Ammon's horn (tissue), 1 donor: ENCODE measurements at places on chromosomes 4 and X.

- no peak for DNase-seq
Measured at GRCh38 chr4:110867981-110868720, 245.3 kb upstream of the PITX2 start.

DNA sequence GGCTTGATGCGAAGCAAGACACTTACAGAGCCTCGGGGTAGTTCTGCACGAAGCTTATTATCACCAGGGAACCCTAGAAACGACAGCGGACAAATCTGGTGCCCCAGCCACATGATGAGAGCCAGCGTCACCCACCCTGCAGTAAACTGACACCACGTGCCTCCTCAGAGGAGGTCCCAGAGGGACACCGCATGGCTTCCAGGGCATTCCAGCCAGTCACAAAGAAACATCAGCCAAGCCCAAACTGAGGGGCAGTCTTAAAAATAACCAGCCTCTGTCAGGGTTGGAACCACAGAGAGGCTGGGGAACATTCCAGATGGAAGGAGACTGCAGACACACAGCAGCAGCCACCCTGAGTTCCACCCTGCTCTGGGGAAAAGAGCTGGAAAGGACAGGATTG, 36.6 kb upstream of the HGFAC start:
- DNase-seq, result no peak

DNA sequence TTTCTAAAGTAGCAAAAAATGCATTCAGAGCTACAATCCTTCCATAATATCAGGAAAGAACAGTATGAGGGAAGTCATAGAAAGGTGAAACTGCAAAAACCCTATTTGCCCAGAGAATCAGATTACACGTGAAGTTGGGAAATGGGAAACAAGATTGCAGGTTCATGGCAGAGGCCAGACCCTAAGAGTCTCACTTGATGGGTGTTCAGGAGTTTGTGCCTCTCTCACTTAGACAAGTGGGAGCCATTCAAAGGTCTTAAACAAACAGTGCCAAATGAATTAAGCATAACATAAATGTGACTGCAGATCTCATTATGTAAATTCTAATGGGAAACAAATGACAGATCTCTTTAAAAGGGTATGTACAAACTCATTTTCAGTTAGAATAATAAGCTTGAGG, 91.6 kb downstream of the ARAP2 start:
- no peak for DNase-seq

GRCh38 chrX:7941390-7942042, 14.3 kb upstream of the PNPLA4 start:
- DNase-seq, result peak; percentile 13

DNA sequence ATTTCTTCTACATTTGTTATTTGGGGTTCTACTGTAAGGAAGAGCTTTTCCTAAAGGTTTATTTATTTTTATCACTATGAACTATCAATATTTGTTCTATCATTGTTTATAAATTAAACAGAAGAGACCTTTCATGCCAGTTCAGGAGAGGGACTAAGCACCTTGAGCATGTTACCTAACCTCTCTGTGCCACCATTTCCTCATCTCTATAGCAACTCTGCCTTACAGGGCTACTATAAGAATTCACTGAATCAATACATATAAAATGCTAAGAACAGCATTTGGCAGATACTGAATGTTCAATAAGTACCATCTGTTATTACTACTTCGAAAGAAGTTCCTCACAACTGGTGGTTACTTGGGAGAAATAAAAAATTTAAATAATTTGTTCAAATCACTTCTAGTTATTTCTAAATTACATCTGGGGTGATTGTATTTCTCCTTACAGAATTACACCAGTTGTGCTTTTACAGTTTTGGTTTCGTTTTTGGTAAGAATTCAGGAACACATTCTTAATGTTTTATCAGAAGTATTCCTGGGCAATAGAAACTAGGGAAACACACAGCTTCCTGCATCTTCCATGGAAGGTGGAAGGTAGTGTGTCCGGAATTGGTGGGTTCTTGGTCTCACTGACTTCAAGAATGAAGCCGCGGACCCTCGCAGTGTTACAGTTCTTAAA, 32.9 kb downstream of the EREG start:
- DNase-seq, result no peak

DNA sequence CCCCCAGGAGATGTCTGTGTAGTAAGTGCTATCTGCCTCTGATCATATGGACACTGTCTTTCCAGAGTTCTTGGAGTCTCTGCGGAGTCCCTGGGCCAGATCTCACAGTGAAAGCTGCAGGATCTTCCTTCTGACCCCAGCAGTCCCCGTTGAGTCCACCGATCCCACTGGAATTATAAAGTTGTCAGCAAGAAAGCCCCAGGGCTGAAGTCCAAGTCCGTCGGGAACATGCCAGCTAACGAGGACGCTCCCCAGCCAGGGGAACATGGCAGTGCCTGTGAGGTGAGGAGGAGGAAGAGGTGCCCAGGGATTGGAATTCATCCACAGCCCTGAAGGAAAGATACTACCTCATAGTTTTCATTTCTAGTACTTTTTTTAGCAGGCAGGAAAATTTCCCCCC, 9.3 kb downstream of the ZNF81 start:
- DNase-seq, result no peak

DNA sequence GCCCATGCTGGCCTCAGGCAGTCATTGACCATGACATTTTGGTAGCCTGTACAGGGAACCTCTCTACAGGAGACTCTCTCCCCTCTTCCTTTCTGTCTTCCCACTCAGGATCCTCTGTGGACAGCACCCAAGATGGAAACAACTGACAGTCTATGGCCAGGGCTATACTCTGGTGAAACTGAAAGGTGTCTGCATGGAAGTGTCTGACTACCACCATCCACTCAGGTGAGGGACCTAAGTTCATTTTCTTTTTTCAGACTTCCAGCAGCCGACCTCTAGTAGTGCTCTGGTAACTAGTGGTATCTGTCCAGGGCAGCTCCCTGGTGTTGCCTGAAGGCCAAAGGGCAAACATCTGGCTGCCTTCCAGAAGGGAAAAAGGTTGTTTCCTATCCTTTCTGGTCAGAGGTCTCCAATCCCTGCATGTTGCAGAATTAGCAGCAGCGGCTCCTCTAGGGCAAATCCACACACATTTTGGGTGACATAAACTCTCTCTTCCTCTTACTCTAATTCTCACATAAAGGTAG, 804.5 kb downstream of the C4orf33 start:
- no peak for DNase-seq

GRCh38 chr4:133355633-133356032, 206.5 kb downstream of the PCDH10 start:
- no peak for DNase-seq

DNA sequence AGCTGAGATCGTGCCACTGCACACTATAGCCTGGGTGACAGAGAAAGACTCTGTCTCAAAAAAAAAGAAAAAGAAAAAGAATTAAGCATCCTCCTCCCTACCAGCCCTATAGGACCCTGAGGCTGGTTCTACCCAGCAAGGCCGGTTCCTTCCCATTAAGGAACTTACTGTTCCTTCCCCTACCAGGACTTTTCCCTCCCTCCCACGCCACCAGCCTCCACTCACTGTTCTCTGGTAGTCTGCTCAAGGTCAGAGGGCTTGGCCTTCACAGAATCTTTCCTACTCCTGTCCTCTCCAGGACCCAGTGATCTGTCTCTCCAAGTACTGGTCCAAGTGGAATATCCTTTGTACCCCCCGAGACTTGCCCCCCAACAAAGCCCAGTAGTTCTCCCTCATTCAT, 1.4 kb downstream of the GRIPAP1 start:
- no peak for DNase-seq

DNA sequence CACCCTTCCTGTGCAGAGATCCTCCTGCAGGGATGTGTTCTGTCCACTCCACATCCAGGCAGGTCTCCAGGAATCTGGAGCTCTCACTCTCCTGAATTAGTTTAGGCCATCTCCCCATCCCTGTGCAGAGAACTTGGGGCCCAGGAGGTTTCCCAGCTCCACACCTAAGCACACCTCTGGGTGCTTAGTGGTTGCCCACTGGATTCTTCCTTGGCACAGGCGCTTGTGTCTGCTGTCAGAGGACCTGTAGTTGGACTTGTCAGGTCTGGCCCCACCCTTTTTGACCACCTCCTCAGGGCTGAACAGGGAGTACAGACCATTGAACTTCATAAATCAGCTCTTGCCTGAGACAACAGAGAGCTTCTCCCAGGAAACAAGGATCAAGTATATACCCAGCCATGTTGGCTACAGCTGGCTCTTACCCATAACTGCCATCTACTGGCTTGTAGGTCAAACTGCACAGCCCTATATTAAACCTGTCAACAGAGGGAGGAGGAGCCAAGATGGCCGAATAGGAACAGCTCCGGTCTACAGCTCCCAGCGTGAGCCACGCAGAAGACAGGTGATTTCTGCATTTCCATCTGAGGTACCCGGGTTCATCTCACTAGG, 275.5 kb downstream of the PPARGC1A start:
- peak; percentile 1 for DNase-seq

DNA sequence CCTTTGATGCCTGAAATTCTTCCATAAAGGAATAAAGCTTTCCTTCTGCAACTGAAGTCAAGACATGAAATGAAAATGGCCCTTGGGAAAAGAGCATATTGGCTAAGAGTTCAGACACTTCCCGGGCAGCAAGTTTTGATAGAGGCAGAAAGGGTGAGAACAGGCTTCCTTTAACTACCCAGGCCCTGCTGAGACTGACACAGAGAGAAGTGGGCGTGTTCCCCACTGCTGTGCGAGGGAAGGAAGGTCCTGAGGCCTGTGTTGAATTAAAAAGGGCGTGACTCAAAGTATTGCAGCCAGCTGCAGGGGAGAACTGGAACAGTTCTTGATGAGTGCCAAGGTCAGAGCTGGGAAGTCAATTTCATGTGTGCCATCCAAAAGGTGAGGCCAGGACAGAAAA, 33.9 kb upstream of the ADGRG2 start:
- no peak for DNase-seq

DNA sequence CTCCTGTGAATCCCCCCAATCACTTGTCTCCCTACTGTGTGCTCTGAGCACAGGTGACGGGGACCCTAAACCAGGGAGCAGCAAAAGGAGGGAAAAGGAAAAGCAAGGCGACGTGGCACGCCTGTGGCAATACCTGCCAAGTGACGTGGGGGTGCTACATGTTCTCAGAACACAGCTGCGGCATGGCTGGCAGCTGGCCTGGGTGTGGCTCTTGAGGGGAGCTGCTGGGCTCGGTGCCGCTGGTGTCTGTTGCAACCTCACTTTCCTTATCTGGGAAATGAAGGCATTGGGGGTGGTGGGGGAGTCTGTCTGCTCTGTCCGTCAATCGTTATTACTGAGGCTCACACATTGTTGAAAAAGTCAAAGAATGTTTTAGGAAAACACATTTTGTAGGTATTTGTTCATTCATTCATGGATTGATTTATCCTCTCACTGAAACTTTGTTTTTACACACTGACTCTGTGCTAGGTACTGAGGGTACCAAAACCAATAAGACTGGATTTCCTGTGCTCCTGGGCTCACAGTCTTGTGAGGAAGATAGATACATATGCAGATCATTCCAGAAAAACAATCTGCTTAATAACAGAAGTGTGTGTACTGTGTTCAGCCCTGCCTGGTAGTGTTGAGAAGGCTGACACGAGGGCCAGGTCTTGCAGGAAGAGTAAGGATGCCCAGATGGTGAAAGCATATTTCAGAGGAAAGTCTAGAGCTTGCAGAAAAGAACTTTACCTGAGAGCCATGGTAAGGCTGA, 217.6 kb downstream of the PTTG2 start:
- no peak for DNase-seq
